Immature natural killer cell (primary cell): ENCODE measurements at places on chromosomes 6 and 20. TPM values are rescaled to one million over a fixed set of nuclear protein-coding genes. Genes with fewer than 3 reads are reported as not detected.

Gene CYP21A2
- 0.10 TPM for polyA plus RNA-seq

Gene RIPPLY2
- polyA plus RNA-seq: not detected

Gene BPI
- not detected for polyA plus RNA-seq

Gene CDH4
- not detected for polyA plus RNA-seq

Gene ULBP3
- 0.50 TPM for polyA plus RNA-seq

Gene OGFRL1
- 4.0 TPM for polyA plus RNA-seq

Gene GPX6
- polyA plus RNA-seq: not detected
